ENCODE measurements at places on chromosomes 12 and 14.

DNA sequence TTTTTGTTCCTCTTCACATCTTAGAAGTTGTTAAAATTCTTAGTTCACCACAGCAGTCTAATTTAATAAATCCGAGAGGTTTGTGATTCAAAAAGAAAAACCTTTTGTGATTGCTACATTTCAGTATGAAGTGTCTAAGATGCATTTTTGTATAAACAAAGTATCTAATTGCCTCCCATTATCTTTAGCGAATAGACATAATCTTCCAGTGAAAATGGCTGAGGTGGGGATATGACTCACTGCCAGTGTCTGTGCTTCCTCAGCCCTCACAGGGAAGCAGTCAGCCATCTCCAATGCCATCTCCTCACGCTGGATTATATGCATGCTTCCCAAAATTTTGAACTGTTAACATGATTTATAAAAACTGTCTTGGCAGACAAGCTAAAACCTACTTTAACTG lies 7.6 kb downstream of the GCH1 start:
- DNase-seq: no peak

- DNase-seq: no peak
Measured at GRCh38 chr14:74208642-74209041, 30.6 kb upstream of the VSX2 start.

GRCh38 chr12:113445544-113446171 lies 23.5 kb downstream of the SDSL start:
- DNase-seq: no peak

- no peak for DNase-seq
Measured at GRCh38 chr14:57846596-57846995, 19.3 kb downstream of the SLC35F4 start.

DNA sequence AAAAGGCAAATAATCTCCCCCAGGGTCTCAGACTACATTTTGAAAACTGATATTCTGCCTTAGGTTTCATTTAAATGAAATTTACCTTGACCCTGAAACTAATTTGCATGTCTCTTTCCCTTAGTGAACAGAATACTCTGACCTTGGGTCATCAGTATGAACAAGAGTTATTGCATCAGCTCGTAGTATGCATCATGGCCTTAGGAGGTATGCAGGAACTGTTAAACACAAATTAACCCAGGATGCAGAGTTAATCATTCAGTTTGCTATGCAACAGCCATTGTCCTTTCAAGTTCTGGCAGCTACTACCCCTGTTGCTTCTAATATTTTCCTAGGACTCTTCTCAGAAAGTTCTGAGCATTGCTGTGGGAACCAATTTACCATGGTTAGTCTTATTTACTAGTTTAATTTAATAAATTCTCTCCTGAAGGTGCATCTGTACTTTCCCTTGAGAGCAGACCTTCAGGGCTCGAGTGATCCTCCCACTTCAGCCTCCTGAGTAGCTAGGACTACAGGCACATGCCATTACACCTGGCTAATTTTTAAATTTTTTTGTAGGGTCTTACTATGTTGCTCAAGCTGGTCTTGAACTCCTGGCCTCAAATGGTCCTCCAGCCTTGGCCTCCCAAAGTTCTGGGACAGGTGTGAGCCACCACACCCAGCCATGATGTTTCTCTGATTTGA lies 126.7 kb downstream of the TTC6 start:
- no peak for DNase-seq

DNA sequence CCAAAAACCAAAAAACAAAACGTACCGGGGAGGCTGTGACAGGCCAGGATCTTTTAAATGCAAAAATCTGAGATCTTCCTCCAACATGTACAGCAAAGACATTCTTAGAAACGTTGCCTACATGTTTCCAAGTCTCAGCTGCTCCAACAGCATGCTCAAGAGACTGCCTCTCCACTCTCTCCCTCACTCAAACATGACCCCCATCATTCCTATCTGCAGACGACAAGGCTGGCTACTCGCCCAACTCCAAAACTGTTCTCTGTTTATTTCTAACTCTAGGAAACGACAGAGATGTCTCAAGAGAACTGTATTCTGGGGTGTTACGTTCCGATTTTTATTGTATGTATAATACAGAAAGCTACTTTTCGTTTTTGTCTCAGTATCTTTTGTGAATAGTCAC lies 57.5 kb upstream of the TMCC3 start:
- peak; percentile 12 for DNase-seq

GRCh38 chr12:32197421-32197820 lies 90.8 kb downstream of the BICD1 start:
- no peak for DNase-seq

GRCh38 chr14:85528080-85528896 lies 1.7 kb upstream of the FLRT2 start:
- peak; percentile 58 for DNase-seq

DNA sequence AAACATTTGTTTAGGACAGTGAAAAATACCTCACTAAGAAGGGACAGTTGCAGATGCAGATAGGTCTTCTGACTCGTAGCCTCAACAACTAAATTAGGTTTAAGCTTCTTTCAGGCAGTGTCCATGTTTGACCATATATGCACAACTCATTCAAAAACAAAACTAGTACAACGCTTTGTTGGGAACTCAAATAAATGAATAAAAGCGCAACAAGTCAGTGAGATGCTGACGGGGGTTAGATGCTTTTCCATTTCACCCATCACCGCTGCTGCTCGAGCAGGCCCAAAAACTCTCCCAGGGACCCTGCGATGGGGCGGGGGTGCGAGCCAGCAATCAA lies 633 bp downstream of the RPAP3 start:
- no peak for DNase-seq

DNA sequence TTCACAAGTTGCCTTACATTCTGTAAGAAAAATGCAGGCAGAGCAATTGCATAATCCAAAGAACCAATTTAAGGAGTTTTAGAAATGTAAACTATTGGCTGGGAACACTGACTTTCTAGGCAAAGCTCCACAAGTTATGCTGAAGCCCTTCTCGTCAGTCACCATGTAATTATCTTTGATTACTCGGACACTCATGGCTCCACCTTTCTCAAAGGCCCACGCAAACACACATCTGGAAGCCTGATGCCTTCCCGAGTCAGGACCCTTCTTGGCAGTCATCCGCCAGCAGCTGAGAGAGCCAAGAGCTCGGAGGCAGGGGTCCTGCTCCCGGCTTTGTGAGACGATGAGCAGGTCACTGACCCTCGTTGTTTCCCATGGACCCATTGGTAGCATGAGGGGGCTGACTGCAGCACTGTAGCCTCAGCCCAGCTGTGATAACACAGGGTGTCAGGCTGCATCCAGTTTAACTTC lies 202.2 kb downstream of the TMEM132D start:
- no peak for DNase-seq

- DNase-seq: no peak
Measured at GRCh38 chr12:16020031-16020430, 108.9 kb downstream of the DERA start.

- no peak for DNase-seq
Measured at GRCh38 chr12:31620311-31620710, 29.4 kb upstream of the DENND5B start.

DNA sequence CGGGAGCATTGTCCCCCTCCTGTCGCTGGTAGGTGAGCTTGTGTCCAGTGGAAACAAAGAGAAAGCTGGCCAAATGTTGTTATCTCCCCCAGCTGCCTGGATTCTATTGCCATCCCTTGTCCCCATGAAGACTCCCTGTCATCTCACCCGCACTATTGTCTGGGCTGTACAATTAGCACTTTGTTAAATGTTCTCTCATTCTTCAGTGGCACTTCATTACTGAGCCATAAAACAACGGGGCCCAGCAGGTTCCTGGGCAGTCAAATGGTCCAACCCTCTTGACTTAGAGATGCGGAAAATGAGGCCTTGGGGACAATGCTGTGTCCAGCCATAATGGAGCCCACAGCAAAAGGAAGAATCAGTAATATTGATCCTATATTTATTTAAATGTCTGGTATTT lies 13.2 kb upstream of the COL2A1 start:
- no peak for DNase-seq

- peak; percentile 17 for DNase-seq
Measured at GRCh38 chr14:75230140-75230792, 48.4 kb upstream of the FOS start.

DNA sequence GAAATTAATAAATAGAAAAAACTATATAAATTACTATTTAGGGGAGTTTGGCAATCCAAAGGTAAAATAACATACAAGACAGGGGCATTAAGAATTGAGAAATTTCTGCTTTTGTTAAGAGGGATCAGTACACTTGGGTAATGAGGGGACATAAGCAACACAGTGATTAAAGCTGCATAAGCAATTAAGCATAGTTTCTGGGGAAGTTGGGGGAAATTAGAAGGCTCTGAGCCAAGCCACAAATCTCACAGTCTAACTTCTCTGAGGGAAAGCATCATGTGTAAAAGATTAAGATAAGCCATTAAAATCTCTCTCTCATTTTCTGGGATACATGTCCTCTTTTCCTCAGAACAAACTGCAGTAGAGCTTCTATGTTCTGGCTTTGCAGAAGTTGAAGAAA lies 533.9 kb upstream of the LRFN5 start:
- DNase-seq: no peak

DNA sequence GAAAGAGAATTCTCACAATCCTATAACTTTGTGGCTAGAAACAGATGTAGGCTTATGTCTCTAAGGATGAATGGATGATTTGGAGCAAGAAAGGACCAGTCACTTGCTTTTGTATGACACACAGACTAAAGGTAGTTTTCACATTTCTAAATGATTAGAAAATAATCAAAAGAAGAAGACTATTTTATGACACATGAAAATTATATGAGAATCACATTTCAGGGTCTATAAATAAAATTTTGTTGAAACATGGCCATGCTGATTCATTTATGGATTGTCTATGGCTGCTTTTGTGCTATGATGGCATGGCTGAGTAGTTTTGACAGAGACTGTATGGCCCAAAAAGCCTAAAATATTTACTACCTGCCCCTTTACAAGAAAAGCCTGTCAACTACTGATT lies 49.4 kb upstream of the FRMD6 start:
- no peak for DNase-seq

DNA sequence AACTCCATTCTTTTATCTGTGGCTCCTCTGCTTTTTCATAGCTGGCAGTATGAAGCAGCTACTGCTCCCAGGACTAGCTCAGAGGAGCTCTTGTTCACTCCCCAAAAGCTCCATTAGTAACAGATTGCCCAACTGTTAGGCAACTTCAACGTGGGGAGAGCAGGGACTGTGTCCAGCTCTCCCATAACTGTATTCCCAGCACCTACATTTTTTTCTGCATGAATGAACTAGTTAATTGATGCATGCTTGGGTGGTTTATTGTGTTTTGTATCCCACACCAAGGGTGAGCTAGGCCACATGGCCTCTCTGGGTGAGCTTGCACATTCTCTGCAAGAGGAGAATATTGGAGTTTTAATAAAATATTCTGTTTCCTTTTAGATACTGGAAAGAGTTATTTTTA lies 15.2 kb downstream of the STON2 start:
- DNase-seq: no peak
